ENCODE measurements at places on chromosomes 16 and 17.
A peak's percentile ranks its signal among the peaks of the same experiment; 100 is the strongest.

- DNase-seq: no peak
Observed at GRCh38 chr17:44187131-44187899, 543 bp downstream of the TMUB2 start.

DNA sequence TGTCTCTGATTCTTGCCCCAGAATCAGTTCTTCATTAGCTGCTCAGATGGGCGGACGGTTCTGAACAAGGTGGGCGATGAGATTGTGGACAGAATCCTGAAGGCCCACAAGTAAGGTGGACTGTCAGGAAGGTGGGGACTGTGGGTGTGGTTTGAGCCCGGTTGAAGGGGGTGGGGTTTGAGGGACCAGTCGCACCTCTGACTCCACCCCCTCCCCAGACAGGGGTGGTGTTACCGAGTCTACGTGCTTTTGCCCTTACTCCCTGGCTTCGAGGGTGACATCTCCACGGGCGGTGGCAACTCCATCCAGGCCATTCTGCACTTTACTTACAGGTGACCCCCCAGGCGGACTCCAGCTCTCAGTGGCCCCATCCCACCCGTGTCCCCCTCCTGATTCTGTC is 11.3 kb downstream of the PLD2 start:
- DNase-seq: no peak

DNA sequence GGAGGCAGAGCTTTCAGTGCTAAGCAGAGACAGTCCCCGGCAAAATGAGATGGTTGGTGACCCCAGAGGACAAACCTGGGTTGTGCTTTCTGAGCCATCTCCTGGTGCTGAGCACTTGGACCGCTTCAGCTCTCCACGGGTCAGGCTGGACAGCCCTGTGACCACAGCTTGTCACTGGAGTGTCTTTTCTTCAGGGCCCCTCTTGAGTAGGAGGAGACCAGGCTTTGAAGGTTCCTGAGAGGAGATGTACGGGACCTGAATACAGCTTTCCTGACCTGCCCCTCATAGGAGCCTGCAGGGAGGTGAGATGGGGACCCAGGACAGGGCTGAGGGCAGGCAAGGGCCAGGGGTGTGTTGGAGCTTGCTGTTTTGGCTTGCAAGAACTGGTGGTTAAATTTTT is 17.8 kb upstream of the ADGRG1 start:
- no peak for DNase-seq

DNA sequence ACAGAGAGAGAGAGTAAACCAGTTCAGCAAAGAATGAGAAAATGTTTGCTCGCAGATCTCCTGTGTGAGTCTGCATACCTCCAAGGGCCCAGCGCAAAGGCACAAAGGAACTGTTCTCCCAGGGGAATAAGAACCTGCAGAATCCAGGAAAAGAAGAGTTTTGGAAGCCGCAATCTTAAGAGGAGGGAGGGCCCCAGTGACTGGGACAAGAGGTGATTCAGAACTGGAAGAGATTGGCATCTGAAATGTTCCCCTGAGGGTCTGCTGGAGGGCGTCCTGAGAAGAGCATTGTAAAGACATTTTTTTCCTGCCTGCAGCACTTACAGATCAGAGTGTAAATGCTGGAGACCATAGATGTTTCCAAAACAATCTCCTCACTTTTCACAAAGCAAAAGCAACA is 6.1 kb downstream of the ATMIN start:
- DNase-seq: no peak

GRCh38 chr17:82338858-82339633 is 5.5 kb upstream of the SECTM1 start:
- peak; percentile 72 for DNase-seq

Measured in HCT116 (cell line).